Ovary (tissue), 10 donors: ENCODE measurements at places on chromosomes 3 and 15. TPM values are rescaled to one million over a fixed set of nuclear protein-coding genes. Genes with fewer than 3 reads are reported as not detected.

Gene TRPM1
- polyA plus RNA-seq = not detected

Gene ACKR2
- polyA plus RNA-seq = 0.82 TPM

Gene KY
- 0.87 TPM for polyA plus RNA-seq

Gene DUOXA2
- not detected for polyA plus RNA-seq

Gene ZNF501
- 3.4 TPM for polyA plus RNA-seq

Gene CCDC54
- not detected for polyA plus RNA-seq

Gene TMEM40
- polyA plus RNA-seq = 0.11 TPM

Gene MFSD1
- polyA plus RNA-seq = 47.2 TPM

Gene CD200
- 25.3 TPM for polyA plus RNA-seq

Gene DUOX1
- 0.87 TPM for polyA plus RNA-seq

Gene ZFYVE19
- 14.7 TPM for polyA plus RNA-seq

Gene BNC1
- 0.95 TPM for polyA plus RNA-seq

Gene MRPL3
- 57.2 TPM for polyA plus RNA-seq

Gene RBPMS2
- polyA plus RNA-seq = 6.0 TPM

Gene FBXW12
- polyA plus RNA-seq = not detected

Gene MYNN
- 10.3 TPM for polyA plus RNA-seq

Gene CRYGS
- polyA plus RNA-seq = 1.6 TPM

Gene ULK3
- 22.6 TPM for polyA plus RNA-seq

Gene CACNA2D2
- polyA plus RNA-seq = 1.8 TPM

Gene STRC
- 0.29 TPM for polyA plus RNA-seq

Gene GOLGA6B
- not detected for polyA plus RNA-seq

Gene IL17RE
- polyA plus RNA-seq = 1.1 TPM

Gene CERS3
- polyA plus RNA-seq = not detected

Gene DAZL
- 0.16 TPM for polyA plus RNA-seq

Gene ITPKA
- 0.15 TPM for polyA plus RNA-seq

Gene GOLGA8G
- not detected for polyA plus RNA-seq

Gene IP6K1
- 31.3 TPM for polyA plus RNA-seq

Gene PLOD2
- 29.6 TPM for polyA plus RNA-seq

Gene DUOX2
- 0.30 TPM for polyA plus RNA-seq

Gene FGF7
- polyA plus RNA-seq = 45.3 TPM

Gene GABRA5
- polyA plus RNA-seq = not detected

Gene ARL14
- polyA plus RNA-seq = not detected

Gene TMIE
- polyA plus RNA-seq = 0.40 TPM

Gene CHRNA7
- 1.9 TPM for polyA plus RNA-seq

Gene SLC28A1
- not detected for polyA plus RNA-seq

Gene ISL2
- polyA plus RNA-seq = not detected

Gene MESP2
- not detected for polyA plus RNA-seq

Gene GOLGA8T
- 0.17 TPM for polyA plus RNA-seq

Gene LDHAL6B
- polyA plus RNA-seq = not detected

Gene RPP14
- polyA plus RNA-seq = 11.8 TPM

Gene CLDN11
- 125 TPM for polyA plus RNA-seq

Gene RTP2
- polyA plus RNA-seq = not detected

Gene SLC24A5
- not detected for polyA plus RNA-seq

Gene MAPKBP1
- polyA plus RNA-seq = 18.7 TPM

Gene EIF4A2
- 774 TPM for polyA plus RNA-seq

Gene HIGD2B
- polyA plus RNA-seq = not detected

Gene HRG
- not detected for polyA plus RNA-seq

Gene MYO5C
- polyA plus RNA-seq = 4.5 TPM

Gene VWA5B2
- polyA plus RNA-seq = 0.36 TPM

Gene TIGIT
- polyA plus RNA-seq = 1.00 TPM

Gene SLC22A13
- polyA plus RNA-seq = not detected

Gene CD80
- 0.07 TPM for polyA plus RNA-seq

Gene PRR20G
- polyA plus RNA-seq = not detected
